Mesothelial cell of epicardium (in vitro differentiated cells): ENCODE measurements at places on chromosomes 11 and 22. TPM values are rescaled to one million over a fixed set of nuclear protein-coding genes. Genes with fewer than 3 reads are reported as not detected.
A peak's percentile ranks its signal among the peaks of the same experiment; 100 is the strongest.

DNA sequence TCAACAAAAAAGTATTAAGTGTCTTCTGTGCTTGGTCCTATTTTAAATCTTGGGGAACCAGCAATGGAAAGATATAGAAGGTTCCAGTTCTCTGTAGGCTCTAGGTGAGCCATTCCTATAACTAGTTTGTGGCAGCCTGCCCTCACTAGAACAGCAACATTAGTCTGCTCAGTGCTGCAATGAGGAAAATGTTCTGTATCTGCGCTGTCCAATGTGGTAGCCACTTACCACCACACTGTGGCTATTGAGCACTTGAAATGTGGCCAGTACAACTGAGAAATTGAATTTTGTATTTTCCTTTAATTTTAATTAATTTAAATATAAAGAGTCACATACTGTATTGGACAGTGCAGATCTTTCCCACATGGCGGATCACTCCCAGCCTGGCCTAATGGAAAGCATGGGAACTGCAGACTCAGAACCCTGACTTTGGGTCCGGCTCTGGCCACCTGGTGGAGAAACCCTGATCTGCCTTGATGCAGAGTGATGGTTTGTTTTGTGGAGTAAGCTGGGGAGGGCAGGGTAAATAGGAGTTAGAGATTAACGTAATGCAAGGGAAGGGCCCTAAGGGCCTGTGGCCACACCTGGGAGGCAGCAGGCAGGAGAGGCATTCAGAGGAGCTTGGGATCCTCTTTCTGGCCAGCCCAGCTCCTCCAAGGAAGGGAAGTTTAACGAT is 101.0 kb downstream of the ME3 start:
- no peak overlapping the region for H3K4me3 ChIP-seq
- peaks cover 39% of the 10 kb centered on the region for H3K4me1 ChIP-seq
- no peak for DNase-seq
- H3K27ac ChIP-seq, result no peak overlapping the region

DNA sequence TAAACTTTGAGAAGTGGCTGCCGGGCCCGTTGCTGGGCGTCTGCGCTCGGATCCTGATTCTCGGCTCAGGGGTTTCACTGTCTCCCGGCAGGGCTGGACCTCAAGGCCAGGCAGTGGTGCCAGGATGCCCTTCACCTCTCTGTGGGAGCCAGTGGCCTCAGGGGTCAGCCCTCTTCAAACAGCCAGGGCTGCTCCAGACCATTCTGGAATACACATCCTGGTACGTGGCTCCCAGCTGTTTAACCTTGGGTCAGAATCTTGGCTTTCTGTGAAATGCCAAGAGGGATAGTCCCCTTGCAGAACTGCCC is 70.5 kb downstream of the MPPED1 start:
- H3K27me3 ChIP-seq, result peaks cover 9% of the 10 kb centered on the region
- H3K4me1 ChIP-seq, result no peaks in the 10 kb centered on the region
- no peak overlapping the region for H3K27ac ChIP-seq
- H3K4me3 ChIP-seq, result no peak overlapping the region
- H3K36me3 ChIP-seq, result no peaks in the 10 kb centered on the region

- no peak for DNase-seq
- H3K4me3 ChIP-seq, result no peak overlapping the region
- H3K27me3 ChIP-seq, result no peaks in the 10 kb centered on the region
Observed at GRCh38 chr11:10371926-10372641, 67.2 kb downstream of the ADM start.

- no peak overlapping the region for H3K4me3 ChIP-seq
- no peaks in the 10 kb centered on the region for H3K36me3 ChIP-seq
- DNase-seq, result no peak
- H3K27ac ChIP-seq, result no peak overlapping the region
- no peaks in the 10 kb centered on the region for H3K27me3 ChIP-seq
Observed at GRCh38 chr11:95502522-95502921, 271.5 kb upstream of the SESN3 start.

DNA sequence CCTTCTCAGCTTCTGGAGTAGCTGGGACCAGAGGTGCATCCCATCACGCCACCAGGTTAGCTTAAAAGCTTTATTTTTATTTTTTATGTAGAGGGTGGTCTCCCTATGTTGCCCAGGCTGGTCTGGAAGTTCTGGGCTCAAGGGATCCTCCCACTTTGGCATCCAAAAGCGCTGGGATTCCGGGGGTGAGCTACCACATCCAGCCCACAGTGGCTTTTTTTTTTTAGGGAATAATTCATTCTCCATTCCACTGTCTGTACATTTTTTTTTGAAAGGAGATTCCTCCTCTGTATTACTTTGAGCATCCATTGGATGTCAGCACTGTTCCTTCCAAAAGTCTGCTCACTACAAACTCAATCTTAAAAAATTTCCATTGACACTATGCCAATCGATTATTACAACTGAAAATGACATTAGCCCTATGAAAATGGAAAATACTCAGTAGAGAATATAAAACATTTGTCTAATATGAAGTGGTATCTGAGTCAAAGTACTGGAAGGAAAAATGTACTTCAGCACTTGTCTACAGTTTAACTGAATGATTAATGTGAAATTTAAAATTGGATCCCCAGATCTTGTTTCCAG is 1.3 kb upstream of the LPXN start:
- no peak for DNase-seq
- peaks cover 35% of the 10 kb centered on the region for H3K4me1 ChIP-seq

DNA sequence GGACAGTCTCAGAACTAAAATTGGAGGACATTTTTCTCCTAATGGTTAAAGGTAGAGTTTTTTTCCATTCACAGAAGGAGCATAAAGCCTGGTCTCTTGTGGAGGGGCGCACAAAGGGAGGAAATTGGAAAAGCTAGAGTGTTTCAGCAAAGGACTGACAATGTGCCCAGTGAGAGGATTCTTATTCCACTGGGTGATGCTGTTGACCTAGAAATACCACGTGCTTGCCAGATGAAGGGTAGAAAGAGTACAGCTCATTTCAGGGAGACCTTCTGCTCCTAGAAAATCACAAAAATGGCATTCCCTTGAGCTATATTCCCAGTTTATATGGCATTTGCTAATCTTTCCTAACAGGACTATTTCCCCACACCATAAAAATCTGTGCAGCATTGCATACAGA is 21.1 kb downstream of the MS4A6E start:
- no peak overlapping the region for H3K4me3 ChIP-seq
- no peak overlapping the region for H3K27ac ChIP-seq
- H3K27me3 ChIP-seq, result peaks cover 6% of the 10 kb centered on the region
- no peaks in the 10 kb centered on the region for H3K36me3 ChIP-seq
- no peaks in the 10 kb centered on the region for H3K4me1 ChIP-seq
- no peak for DNase-seq

DNA sequence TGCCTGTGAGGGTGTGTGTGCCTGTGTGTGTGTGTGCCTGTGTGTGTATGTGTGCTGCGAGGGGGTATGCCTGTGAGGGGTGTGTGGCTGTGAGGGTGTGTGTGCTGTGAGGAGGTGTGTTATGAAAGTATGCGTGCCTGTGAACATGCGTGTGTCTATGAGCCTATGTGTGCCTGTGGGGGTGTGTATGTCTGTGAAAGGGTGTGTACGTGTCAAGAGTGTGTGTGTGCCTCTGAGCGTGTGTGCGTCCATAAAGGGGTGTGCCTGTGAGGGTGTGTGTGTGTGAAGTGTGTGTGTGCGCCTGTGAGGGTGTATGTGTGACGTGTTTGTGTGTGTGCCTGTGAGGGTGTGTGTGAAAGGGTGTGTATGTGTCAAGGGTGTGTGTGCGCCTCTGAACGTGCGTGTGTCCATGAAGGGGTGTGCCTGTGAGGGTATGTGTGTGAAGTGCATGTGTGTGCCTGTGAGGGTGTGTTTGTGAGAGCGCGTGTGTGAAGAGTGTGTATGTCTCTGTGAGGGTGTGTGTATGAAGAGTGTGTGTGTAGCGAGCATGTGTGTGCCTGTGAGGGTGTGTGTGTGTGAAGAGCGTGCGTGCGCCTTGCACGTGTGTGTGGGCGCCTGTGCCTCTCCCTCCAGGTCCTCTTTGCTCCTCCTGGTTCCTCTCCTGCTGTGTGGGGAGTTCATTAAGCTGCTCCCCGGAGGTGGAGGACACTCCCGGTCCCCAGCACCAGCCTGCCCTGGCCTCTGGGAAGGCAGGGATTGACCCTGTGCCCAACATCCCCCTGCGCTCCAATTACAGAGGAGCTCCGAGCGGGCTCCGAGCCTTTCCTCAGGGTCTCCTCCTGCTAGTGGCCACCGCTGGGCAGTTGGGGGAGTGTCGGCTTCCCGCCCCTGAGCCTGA is 53.3 kb downstream of the CACNA1I start:
- DNase-seq, result no peak
- peaks cover 17% of the 10 kb centered on the region for H3K27me3 ChIP-seq
- no peak overlapping the region for H3K4me3 ChIP-seq
- H3K36me3 ChIP-seq, result no peaks in the 10 kb centered on the region
- no peak overlapping the region for H3K27ac ChIP-seq
- peaks cover 3% of the 10 kb centered on the region for H3K4me1 ChIP-seq

GRCh38 chr11:11406652-11407051 is 53.6 kb upstream of the CSNK2A3 start:
- H3K27ac ChIP-seq, result no peak overlapping the region
- DNase-seq, result no peak
- H3K36me3 ChIP-seq, result no peaks in the 10 kb centered on the region
- H3K4me1 ChIP-seq, result peaks cover 52% of the 10 kb centered on the region
- no peak overlapping the region for H3K4me3 ChIP-seq

DNA sequence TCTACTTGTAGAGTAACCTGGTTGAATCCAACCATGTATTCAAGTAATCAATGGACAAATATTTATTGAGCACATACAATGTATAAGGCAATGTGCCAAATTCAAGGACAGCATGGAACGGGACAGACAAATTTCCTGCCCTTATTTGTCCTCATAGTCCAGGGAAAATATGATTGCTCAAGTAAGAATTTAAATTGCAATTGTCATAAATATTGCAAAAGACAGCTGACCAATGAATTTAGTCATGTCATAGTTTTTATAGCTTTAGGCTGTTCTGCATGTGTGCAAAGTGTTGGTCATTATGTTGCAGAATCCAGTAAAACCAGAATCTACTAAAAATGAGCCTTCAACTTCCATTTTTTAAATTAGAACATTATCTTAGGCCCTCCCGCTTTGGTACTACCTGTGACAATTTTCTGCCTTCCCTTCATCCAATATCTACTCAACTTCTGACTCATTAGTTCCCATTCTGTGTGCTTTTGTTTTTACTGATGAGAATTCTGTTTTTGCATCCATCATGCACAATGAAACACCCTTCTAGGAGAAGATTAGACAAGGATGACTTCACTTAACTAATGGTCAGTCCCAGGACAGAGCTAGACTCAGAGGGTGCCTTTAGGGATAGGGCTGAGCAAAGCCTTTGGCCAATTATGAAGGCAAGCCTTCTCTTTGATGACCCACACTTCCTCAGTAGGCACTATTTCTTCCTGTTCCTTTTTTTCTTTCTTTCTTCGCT is 45.8 kb upstream of the FIBIN start:
- H3K27ac ChIP-seq, result no peak overlapping the region
- H3K4me3 ChIP-seq, result no peak overlapping the region
- H3K36me3 ChIP-seq, result no peaks in the 10 kb centered on the region
- H3K27me3 ChIP-seq, result no peaks in the 10 kb centered on the region
- H3K4me1 ChIP-seq, result peaks cover 18% of the 10 kb centered on the region

GRCh38 chr22:43237280-43237679 is 50.3 kb upstream of the TTLL12 start:
- DNase-seq, result no peak
- peaks cover 61% of the 10 kb centered on the region for H3K4me1 ChIP-seq
- no peak overlapping the region for H3K4me3 ChIP-seq
- H3K27me3 ChIP-seq, result no peaks in the 10 kb centered on the region
- H3K27ac ChIP-seq, result no peak overlapping the region

GRCh38 chr11:65013888-65014725 is at the start of gene ARL2:
Gene ARL2, plus strand, starts transcription at chr11:65014160. Its CDS starts 48 bp downstream, at chr11:65014208.
- H3K27ac ChIP-seq, result peak within 1 kb of the TSS; percentile 93
- peak within 1 kb of the TSS; percentile 79 for H3K4me3 ChIP-seq
- peaks cover 15% of the 10 kb centered on the region for H3K36me3 ChIP-seq

CTNND1 gene
- total RNA-seq, result 234 to 250 TPM (median 238 TPM) in 3 replicates

DNA sequence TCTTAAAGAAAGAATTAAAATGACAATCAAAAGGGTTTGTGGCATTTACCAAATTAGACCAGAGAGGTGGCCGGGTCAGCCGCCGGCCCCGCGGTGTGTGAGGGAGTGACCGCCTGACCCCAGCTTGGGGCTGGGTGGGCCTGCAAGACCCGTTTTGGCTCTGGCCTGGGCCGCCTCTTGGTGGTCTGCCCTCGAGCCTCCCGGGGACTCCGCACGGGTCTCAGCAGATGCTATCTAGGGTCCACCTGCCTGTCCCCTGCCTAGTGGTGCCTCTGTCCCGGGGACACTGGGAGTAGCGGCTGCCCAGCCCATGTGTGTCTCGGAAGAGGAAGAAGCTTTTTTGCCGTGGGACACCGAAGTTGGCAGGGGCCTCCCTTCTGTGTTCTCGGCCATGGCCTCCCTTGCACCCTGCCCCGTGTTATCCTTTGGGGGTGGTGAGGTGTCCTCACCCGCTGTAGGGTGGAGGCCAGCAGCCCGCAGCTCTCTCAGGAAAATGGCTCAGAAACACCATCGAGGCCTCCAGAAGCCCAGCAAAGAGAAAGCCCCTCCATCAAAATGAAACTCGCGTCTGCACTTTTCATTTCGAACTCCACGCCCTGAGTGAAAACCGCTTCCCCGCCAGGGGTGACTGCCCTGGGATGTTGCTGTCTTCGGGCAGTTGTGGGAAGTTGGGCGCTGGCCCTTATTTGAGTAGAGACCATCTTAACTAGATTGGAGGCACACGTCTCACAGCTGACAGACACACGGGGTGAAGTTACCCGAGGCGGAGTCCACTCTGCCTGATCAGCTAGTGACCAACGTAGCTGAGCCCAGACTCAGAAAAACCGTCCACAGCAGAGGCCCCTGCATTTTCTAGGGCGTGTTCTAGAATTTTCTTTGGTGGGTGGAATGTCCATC is 8.0 kb downstream of the CCND1 start:
- H3K36me3 ChIP-seq, result peaks cover 17% of the 10 kb centered on the region
- no peaks in the 10 kb centered on the region for H3K27me3 ChIP-seq
- no peak overlapping the region for H3K4me3 ChIP-seq
- H3K27ac ChIP-seq, result no peak overlapping the region
- DNase-seq, result no peak
- H3K4me1 ChIP-seq, result peaks cover 8% of the 10 kb centered on the region

- H3K4me3 ChIP-seq, result no peak overlapping the region
- peaks cover 17% of the 10 kb centered on the region for H3K36me3 ChIP-seq
- no peak overlapping the region for H3K27ac ChIP-seq
Observed at GRCh38 chr11:12459865-12460444, 82.6 kb downstream of the PARVA start.

DNA sequence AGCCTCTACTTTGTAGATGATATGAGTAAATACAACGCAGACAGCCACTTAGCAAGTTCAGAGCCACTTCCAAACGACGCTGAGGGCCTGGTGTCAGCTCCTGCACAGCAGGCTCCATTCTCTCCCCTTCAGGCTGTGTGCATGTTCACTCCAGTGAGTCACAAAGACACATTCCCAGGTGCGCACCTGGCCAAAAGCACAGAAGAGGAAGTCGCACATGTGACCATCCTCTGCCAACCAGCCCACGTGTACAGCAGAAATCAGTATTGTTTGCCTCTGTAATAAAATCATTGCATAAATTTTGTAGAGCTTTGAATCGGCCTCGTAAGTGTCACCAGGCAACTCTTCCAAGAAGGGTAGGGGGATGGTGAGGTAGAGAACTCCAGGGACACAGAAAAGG is 19.5 kb upstream of the TPH1 start:
- no peaks in the 10 kb centered on the region for H3K27me3 ChIP-seq
